Ovary (tissue), 10 donors: ENCODE measurements at places on chromosomes 2 and 18.

- peak; percentile 45 for DNase-seq
These were observed 6.2 kb upstream of the TMEM87B start for GRCh38 chr2:112048887-112049286.

GRCh38 chr18:12317664-12318333 lies 9.8 kb downstream of the TUBB6 start:
- DNase-seq: no peak

DNA sequence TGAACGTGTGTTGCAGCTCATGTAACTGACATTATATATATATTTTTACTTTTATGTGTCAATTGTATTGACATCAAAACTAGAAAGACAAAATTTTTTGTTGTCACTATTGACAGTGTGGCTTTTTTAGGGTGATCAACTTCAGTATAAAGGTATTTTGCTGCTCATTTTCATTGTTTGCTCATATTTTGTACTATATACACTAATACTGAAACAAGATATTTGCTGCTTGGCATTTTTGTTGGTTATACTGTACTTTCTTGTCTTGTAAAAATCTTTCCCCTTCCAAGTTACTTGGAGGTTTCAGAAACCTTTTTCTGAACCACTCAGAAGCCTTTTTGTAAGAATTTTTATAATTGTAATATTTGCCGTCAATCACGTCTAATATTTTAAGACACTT lies 16.5 kb downstream of the AFTPH start:
- no peak for DNase-seq

DNA sequence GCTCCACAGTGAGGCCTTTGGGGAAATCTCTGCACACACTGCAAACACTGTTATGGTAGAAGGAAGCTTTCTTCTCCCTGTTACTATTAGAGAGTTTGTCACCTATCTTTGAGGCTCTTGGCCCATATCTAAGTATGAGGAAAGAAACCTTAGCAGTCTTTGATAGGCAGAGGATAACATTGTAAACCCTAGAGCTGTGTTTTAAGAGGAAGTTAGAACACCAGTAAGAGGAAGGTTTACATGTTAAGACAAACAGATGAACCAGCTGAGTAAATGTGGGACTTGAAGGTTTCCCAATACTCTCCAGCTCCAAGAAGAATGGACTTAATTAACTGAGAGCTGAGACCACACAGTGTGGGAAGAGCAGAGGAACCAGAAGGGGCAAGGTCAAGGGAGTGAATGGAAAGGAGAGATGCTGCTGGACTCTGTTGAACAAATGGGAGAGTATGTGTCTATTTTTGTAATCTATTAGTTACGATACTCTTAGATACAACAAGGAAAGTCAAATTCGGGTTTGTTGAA lies 257.0 kb downstream of the DPP10 start:
- no peak for DNase-seq

DNA sequence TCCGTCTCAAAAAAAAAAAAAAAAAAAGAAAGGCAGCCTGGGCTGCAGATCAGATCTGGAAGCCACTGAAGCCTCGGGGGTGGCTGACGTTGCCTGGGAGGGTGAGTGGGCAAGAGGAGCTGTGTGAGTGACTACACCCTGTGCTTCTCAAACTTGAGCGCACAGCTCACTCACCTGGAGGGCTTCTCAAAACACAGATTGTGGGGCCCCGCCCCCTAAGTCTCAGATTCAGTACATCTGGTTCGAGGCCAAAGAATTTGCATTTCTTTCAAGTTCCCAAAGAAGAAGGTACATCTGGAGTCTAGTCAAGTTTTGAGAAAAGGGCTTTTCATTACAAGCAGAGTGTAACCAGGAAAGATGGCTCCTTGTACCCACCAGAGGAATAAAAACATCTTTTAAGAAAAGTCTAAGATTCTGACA lies 97.7 kb upstream of the CAB39 start:
- DNase-seq: no peak

GRCh38 chr2:25256488-25256875 lies 85.2 kb downstream of the DNMT3A start:
- DNase-seq: no peak

- DNase-seq: no peak
These were observed 9.2 kb downstream of the LGALSL start for GRCh38 chr2:64462940-64463700.

DNA sequence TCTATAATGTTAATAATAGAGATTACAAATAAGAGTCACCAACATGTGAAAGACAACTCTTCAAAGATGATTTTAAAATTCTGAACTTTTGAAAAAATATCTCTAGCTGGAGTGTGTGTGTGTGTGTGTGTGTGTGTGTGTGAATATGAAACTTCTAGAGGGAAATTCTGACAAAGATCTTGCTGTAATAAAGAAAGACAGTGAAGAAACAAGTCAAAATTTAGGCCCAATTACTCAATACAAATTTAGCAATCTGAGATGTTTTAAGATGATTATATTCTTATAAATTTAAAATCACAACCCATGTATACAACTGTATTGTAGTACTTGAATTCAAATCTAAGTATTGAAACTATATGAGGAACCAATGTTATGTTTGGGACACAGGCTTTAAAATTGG lies 57.2 kb upstream of the UGP2 start:
- DNase-seq: no peak

DNA sequence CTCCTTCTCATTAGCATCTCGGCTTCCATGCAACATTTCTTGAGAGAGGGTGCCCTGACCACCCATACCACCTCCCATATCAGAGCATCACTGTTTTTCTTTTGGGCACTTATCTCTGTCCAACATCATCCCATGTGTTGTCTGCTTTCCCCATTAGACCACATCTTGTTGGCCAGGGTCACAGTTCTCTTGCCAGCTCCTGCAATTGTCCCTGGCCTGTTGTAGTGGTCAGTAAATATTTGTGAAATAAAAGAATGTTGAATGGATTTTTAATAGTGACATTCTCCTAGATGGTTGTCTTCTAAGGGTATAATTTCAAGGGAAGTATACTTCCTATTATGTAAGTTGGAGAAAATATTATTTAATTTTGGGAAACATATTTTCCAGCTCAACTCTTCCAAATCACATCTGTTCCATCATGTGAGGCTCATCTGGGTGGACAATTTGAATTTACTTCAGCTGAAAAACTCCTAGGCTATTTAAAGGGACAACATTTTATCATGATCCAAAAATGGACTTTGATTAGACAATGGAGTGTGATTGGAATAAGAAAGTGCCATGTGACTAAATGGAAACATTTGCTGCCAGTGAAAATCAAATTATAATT lies 83.0 kb downstream of the MOGAT1 start:
- DNase-seq: no peak

DNA sequence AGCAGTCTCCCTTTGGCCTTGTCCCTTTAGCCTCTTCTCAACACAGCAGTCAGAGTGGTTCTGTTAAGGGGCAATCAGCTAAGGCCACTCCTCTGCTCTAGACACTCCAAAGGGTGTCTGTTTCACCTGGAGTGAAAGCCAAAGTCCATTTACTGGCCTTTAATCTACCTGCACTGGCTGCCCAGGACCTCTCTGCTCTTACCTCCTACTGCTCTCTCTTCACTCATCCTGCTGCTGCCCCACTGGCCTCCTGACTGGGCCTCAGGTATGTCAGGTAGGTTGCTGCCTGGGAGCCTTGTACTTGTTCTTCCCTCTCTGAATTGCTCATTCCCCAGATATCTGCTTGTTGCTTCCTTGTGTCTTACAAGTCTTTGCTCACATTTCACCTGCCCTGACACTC lies 68.2 kb downstream of the PIKFYVE start:
- DNase-seq: no peak

- no peak for DNase-seq
These were observed 1.2 kb upstream of the MRO start for GRCh38 chr18:50820901-50821520.

DNA sequence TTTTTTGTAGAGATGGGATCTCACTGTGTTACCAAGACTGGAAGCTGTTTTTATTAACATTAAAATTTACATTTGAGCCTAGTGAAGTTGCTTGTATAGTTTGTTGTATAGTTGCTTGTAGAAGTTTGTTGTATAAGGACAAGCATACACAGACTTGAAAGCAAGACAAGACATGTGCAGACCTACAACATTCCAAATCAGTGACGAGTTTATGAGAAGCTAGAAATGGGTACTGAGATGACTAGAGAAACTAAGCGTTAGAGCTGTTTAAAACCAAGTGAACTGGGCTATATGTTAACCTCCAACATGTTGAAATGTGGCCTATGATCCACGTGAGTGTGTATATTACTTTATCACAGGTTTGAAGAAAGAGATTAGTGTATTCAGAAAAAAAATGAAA lies 39.1 kb downstream of the ABCB11 start:
- DNase-seq: no peak

GRCh38 chr18:48975120-48975816 lies 24.5 kb upstream of the SMAD7 start:
- DNase-seq: peak; percentile 74

DNA sequence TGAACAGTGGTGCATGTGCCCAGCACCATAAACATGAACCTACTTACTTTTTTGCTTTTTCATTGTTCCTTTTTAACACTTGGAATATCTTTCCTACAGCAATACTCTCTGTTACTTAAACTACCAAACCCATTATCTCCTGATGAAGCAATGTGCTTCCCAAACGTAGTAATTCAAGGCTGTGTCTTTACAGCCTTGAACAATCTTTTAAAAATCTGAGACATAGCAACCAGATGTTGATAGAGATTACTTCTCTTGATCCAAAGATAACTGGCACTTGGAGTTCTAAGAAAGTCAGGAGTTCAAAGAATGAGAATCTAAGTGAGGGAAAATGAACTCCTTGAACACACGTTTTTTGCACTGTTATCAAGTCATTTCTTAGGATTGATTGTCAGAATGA lies 40.4 kb downstream of the ATP8B1 start:
- DNase-seq: no peak

GRCh38 chr2:197445746-197446145 lies 7.6 kb upstream of the COQ10B start:
- DNase-seq: no peak

DNA sequence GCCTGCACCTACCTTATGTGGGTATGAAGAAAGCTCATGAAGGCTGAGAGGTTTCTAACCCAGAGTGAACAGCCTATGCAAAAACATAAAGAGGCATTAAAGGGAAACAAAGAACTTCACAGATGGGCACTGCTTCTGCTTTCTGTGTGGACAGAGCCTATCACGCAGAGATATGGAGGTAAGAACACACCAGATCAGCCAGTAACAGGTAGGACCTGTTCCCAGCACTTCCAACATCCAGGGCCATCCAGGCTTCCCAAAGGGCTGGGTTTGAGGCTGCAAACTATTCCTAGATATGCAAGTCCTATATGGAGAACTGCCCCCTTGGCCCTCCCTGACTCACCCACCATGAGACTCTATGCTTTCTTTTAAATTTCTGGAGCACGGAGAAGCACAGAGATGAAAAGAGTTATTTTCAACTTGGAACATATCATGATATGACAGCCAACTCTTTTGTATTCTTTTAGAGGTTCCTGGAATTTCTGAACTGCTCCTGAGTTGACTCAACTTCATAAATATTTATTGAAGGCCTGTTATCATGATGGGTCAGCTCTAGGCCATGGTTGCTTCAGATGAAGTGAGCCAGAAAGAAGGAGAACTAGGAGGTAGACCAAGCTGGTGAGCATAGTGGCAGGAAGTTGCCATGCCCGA lies 77.4 kb upstream of the PPP1CB start:
- DNase-seq: no peak

- DNase-seq: no peak
These were observed 709.0 kb upstream of the FAM98A start for GRCh38 chr2:34308140-34308539.
